IMR-90 (cell line): ENCODE measurements at places on chromosomes 1 and 21.

GRCh38 chr1:104780470-104781078 is 1030.9 kb downstream of the AMY1C start:
- peak; percentile 1 for DNase-seq

GRCh38 chr1:26083208-26083607 is 15.8 kb upstream of the TRIM63 start:
- peak; percentile 46 for DNase-seq

- DNase-seq: no peak
Measured at GRCh38 chr1:3265835-3266805, 188.3 kb upstream of the ARHGEF16 start.

DNA sequence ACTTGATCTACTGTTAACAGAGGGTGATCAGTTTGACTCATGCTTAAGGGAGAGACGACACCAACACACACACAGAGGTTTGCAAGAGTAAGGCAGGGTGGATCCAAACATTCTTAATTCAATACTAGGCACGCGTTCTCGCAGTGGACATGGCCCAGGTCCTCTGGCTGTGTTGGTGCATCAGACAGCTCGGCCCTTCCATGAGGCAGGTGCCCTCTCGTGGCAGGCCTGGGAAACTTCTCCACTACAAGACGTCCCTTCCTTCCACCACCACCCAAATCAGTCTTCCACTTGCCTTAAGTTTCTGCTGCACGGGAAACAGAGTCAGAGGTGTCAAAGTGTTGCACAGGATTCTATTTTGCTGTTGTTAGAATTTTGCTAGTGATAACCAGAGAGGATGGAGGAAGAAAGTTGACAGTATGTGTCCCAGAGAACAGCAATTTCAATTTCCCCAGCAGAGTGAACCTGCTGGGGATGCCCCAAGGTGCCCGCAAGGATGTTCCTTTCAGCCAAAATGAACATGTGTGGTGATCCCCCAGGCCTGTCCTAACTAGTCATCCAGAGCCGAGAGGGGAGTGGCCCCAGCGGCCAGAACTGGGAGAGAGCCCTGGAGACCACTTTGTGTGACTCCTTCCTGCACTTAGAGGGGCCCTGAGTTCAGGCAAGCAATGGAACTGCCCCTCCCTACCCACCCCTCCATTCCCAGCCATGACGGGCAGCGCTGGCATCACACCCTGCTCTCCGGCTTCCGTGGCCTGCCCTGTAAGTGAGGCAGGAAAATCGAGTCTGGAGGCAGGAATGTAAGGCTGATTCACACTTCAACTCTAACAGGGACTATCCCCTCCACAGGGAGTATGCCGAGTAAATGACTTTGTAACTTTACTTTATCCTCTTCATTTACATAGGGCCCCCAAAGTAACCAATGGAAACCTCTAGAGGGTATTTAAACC is 34.8 kb downstream of the MX1 start:
- peak; percentile 72 for DNase-seq

GRCh38 chr1:157691285-157691920 is 9.2 kb downstream of the FCRL3 start:
- peak; percentile 23 for DNase-seq

DNA sequence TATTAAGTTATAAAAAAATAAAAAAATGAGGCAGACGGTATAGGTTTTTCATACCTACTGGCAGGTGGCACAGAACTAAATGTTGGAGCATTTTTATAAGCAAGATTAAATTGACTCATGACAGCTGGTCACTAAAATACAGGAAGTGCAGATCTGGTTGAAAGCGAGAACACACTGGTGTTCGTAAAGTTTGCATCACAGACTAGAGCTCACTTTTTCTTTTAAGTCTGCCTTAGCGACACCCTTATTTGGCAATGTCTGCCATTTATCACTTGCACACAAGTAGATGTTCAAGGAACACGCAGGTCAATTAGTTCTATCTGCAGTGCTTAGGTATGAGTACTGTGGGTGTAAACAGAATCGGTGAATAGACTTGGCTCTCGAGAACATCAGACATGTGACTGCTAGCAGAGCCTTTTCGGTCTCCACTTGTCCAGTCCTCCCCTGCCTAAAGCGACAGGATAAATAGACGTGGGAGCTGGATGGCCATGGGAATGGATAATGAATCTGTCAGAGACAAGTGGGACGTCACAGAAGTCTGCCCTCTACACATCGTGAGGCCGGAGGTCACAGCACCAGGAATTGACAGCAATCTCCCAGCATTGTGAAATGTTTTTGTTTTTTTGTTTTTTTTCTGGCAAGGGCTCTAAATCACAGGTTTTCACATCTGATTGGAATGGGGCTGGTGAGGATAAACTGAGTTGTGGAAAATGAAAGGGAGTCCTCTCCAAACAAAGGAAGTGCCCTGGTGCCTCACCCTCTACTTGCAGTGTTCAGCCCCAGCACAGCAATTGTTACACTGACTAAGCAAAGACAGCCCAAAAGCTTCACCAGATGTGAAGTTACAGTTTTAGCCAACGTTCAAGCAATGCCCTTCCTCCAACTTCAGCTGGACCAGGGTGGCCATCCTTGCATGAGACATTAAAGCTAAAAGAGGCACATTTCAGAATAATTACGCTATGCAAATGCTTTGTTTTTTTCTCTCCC is 248.9 kb downstream of the NTNG1 start:
- no peak for DNase-seq

DNA sequence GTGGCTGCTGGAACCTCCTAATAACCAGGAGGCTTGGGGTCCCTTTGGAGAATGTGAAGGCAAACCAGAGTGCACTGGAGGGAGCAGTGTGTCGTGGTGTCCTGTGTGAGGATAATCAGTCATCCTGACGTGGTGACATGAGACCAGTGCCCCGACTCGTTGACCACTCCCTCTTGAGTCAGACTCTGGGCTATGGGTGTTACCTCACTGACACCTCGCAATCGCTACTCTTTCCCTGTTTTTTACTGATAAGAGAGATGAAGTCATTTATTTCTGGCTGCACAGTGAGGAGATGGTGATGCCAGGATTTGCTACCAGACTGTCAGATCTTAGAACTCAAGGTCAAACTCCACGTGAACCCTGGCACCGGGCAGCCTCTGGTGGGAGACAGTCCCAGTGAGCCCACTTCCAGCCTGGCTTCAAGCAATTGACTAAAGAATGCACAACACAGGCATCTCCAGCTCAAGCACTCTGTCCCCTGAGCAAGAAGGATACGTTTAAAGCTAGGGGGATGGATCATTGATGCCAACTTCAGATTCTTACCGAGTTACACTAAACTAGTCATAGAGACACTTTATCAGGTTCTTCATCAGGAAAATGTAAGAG is 30.3 kb downstream of the UBASH3A start:
- DNase-seq: no peak

- DNase-seq: no peak
Measured at GRCh38 chr1:8574985-8575384, 242.5 kb downstream of the RERE start.

- DNase-seq: peak; percentile 60
Measured at GRCh38 chr1:67566803-67567377, 118.1 kb upstream of the GADD45A start.

- peak; percentile 54 for DNase-seq
Measured at GRCh38 chr21:35467566-35467965, 418.5 kb upstream of the RUNX1 start.

- no peak for DNase-seq
Measured at GRCh38 chr1:37424523-37424922, 49.9 kb upstream of the ZC3H12A start.

GRCh38 chr1:26994020-26994786 is 711 bp downstream of the TRNP1 start:
- no peak for DNase-seq

DNA sequence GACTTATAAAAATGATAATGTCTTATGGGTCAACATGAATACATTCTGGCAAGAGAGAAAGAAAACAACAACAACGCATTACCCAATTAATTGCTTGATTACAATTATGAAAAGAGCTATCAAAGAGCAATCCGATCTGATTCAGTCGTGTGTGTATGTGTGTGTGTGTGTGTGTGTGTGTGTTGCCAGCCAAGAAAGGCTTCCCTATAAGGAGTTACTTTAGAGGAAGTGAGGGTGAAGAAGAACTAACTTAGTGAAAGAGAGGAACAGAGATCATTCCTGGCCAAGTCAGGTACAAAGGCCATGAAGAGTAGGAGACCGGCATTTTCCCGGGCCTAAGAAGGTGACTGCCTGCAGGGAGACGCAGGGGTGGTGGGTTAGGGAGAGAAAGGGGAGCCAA is 9.4 kb downstream of the TMEM35B start:
- no peak for DNase-seq

GRCh38 chr1:202130297-202130721 is 7.6 kb downstream of the GPR37L1 start:
- no peak for DNase-seq

DNA sequence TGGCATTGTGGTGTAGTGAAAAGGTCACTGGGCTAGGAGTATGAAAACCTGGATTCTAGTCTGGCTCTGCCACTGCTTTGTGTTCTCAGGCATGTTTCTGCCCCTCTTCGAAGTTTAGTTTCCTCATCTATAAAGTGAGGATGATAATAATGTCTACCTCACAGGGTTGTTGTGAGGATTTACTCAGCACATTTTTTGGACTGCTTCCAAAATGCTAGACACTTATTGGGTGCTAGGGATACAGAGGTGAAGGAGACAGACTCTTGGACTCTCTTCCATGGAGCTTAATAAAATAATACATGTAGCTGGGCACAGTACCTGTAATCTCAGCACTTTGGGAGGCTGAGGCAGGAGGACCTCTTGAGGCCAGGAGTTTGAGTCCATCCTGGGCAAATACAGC is 3.6 kb downstream of the KIF2C start:
- DNase-seq: no peak

DNA sequence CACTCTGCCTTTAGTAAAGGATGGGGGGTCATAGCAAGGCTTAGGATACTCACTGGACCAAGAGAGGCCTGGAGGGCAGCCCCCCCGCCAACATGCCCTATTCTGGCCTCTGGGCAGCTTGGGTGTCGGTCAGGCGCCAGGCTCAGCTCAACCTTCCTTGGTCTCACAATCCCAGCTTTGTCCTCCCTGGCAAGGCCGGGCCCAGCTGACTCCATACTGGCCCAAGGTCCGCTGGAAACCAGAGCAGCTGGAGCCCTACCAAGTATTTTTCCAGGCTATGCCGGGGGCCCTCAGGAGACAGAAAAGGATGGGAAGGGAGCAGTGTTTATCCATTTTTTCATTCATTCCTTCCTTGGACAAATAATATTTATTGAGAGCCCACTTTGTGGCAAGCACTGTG is 6.2 kb downstream of the FBXO2 start:
- DNase-seq: no peak

DNA sequence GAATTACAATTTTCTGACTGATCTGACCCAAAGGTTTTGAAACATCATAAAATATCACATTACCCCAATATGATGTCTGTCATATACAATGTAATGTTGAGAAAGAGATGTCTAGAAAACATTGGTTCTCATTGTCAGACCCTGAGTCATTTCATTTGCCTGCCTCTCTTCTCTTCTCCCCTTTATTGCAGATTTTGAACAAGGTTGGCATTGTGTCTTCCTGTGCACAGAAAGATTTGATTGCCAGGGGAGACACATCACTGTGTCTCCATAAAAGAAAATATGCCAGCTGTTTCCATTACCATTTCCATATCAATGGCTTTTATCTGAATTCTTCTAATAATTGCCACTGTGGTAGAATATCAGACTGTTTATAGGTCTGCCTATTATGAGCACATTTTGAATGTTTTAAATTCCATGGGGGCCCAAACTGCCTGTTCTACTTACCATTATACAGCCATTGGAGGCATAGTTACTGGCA is 65.6 kb downstream of the IFI44 start:
- DNase-seq: peak; percentile 39

DNA sequence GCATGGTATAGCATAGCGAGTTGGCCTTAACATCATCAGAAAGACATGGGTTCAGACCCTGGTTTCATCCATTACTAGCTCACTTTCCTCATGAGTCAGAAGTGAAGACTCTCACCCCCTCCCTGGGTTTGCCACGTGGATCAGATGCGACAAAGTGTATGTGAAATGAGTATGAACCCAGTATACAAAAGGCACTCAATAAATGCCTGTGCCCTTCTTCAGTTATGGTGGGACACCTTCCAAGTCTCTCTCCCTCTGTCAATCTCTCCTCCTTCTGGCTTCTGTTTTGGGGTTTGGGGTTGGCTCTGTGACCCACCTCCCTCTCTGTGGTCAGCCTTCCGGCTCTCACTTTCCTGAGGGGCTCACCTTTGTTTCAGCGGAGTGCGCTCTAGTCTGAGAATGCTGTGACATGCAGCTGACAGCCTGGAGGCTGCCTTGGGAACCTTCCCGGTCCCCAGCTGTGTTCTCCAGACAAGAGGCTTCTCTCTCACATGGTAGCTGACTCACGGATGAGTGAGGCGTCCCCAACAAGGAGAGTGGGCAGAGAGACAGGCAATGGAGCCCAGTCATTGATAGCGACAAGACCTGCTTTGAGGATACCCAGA is 155.0 kb upstream of the EDN2 start:
- peak; percentile 90 for DNase-seq

- no peak for DNase-seq
Measured at GRCh38 chr1:17176306-17177061, 28.4 kb upstream of the PADI1 start.
